ENCODE measurements at places on chromosomes 12 and 14. TPM values are rescaled to one million over a fixed set of nuclear protein-coding genes. Genes with fewer than 3 reads are reported as not detected.

Gene POTEG
- not detected for total RNA-seq

Gene MYRFL
- 0.19 TPM for total RNA-seq

Gene ZNF219
- 80.6 TPM for total RNA-seq

Gene SERPINA3
- 139 TPM for total RNA-seq

Gene OR8S1
- not detected for total RNA-seq

Gene NFE2
- total RNA-seq = 4.9 TPM

Gene APOF
- total RNA-seq = not detected

Gene LHX5
- not detected for total RNA-seq

Gene LAG3
- total RNA-seq = 1.3 TPM

Gene SCNN1A
- total RNA-seq = 3.3 TPM

Data from mesenteric fat pad (tissue), 1 donor.